ENCODE measurements at places on chromosomes 3 and 15.

DNA sequence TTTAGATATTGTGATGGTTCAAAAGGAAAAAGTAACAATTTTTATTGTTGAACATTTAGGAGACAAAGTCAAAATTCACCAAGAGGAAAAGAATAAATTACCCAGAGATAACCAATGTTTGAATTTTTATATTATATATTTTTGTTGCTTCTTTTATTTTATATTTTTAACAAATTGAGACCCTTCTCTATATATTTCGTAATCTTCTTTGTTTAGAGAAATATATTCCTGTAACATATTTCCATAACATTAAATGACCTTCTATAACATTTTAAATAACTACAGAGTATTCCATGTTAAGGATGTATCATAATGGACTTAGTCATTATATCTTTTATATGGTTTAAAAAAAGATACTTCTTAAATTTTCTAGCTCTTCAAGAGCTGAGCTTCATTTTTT is 128.0 kb downstream of the RBPMS2 start:
- no peak for DNase-seq

GRCh38 chr15:41575282-41575681 is 16.3 kb downstream of the TYRO3 start:
- DNase-seq: no peak

- peak; percentile 85 for DNase-seq
These were observed 501.5 kb downstream of the ROBO2 start for GRCh38 chr3:77541203-77541922.

DNA sequence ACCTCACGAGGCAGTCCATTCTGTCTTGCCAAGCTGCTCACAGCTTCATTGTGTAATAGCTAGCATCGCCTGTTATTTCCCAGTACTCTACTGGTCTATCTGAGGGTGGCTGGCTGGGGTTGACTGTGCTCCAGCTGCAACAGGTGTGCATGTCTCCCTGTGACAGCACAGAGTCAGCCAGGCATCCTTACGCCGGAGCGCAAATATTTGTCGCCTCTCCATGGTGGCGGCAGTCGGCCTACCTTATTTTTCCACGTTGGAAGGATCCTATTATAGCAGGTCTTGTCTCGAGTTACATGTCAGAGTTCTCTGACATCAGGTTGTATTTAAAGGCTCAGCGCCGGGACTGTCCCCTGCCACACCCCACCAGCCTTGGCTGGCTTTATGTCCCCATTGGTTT is 307.1 kb downstream of the TLE3 start:
- no peak for DNase-seq

DNA sequence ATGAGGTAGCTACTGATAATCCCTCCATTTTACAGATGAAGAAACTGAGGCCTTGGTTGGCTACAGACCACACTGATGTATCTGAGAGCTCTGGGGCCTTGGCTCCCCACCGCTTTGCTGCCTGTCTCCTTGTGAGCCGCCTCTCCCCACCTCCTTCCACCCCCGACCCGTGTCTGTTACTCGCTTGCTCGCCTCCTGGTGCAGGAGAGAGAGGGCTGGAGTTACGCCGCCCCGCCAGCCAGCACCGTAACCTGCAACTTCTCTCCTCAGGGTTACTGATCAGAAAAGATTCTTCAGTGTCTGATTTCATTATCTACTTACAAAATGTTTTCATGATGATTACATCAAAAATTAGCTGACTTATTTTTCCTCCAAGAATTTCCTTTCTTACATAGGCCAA is 34.1 kb downstream of the TM2D3 start:
- no peak for DNase-seq

- DNase-seq: no peak
These were observed 10.2 kb downstream of the SHOX2 start for GRCh38 chr3:158095814-158096704.

GRCh38 chr3:74267588-74268184 is 346.8 kb downstream of the CNTN3 start:
- DNase-seq: no peak

DNA sequence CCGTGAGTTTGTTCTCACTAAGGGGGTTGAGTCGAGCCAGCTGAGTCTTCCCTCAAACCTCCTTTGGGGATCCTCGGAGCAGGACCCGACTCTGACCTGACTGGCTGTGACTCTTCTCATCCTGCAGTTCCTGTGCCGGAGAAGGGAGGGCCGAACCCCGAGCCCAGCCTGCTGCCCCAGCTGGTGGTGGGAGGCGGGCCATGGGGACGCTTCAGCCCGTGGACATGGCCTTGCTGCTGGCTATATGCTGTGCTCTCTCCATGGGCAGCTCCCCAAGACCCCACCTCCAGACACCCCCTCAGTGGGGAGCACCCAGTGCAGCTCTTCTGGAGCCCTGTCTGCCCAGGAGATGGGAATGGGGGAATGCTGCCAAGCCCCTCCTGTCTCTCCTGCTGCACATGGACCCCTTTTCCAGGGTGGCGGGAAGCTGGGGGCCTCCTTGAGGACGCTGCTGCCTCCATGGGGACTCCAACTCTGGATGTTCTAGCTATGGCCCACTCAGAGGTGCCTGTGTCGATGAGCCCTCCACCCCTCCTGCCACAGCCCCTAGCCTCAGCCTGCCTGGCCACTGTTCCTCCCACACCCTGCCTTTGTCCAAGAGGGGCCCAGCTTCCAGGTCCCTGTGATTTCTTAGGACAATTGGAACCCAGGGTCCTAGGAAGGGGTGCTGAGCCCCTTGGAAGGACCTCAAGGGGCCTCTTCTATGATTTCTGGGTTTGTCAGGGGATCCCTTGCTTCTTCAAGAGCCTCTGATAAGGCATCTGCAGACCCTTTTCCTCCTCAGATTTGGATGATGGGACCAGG is 12.8 kb downstream of the C15orf39 start:
- DNase-seq: no peak

GRCh38 chr3:138227650-138228049 is 40.5 kb downstream of the ARMC8 start:
- no peak for DNase-seq

DNA sequence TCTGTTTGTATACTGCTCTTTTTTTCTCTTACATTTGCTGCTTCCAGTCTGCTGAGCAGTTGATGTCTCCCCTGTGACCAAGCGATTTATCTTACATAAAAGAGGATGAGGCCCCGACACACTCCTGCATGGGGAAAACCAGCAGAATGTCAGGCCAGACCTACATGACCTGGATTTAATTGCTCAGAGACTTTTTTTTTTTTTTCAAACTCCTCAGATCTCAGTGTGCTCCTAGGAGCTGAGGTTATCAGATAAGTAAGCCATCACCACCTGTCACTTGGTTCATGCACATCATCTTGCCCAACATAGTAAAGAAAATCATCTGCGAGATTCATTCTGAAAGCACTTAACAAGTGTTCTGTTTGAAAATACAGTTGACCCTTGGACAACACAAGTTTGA is 163.1 kb downstream of the PLCL2 start:
- DNase-seq: no peak

All from left lung (tissue), 14 donors.